Kidney epithelial cell (primary cell): ENCODE measurements at places on chromosomes 2 and 18. TPM values are rescaled to one million over a fixed set of nuclear protein-coding genes. Genes with fewer than 3 reads are reported as not detected.

Gene ARMC9
- total RNA-seq: 20.0 and 27.5 TPM in 2 replicates

GRCh38 chr18:75035928-75036327 is 173.0 kb downstream of the PTGR3 start:
- no peak for DNase-seq

GRCh38 chr2:230713331-230714135 is 891 bp downstream of the CAB39 start:
- no peak for DNase-seq

DNA sequence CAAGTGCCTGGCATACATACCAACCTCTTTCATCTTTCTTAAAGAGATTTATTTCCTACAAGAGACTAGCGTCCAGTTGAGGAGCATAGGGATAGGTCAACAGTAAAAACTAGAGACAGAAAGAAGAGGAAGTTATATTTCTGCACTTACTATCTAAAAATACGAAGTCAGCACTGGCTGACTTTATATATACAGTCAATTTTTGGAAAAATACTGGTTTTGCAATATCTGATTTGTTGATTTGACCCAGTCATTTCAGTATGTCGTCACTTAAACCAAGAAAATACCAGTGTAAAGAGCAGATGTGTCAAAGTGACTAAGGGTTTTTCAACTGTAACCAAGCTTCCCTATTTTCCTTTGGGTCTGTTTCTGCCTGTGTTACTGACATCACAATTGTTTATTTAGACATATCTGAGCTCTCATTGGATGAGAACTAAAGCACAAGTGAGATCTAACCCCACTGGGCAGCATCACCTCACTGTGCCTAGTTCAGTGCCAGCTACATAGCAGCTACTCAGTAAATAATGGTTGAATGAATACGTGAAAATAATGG is 23.0 kb downstream of the CYTIP start:
- no peak for DNase-seq

DNA sequence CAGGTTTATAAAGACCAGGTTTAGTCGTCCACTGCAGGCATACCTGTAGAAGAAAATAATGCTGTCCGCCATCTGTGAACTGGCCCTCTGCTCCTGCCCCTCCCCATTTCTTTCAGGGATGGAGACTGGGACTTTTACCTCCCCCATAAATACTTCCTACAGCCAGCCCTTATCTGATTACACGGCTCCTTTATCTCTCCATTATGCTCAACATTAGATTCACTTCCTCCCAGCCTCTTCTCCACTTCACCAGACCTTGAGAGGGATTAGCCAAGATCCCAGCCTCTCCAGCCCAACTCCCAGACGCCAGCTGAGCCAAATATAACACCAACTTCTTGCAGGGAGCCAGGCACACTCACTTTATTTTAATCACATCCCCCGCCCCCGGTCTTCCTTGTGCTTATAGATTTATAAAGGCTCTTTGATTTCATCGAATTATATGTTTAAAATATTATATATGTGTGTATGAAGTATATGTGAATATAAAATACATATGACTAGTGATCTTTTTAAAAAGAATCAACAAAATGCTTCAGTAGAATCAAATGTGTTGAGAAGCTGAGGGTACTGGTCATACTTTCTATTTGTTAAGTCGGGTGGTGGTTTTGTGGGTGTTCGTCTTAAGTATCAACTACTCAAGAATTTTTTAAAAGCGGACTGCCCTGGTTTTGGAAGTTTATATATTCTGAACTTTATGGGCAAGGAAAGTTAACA is 81.0 kb downstream of the SPRED2 start:
- DNase-seq: no peak
